ENCODE measurements at places on chromosomes 1 and 21.
A peak's percentile ranks its signal among the peaks of the same experiment; 100 is the strongest.

DNA sequence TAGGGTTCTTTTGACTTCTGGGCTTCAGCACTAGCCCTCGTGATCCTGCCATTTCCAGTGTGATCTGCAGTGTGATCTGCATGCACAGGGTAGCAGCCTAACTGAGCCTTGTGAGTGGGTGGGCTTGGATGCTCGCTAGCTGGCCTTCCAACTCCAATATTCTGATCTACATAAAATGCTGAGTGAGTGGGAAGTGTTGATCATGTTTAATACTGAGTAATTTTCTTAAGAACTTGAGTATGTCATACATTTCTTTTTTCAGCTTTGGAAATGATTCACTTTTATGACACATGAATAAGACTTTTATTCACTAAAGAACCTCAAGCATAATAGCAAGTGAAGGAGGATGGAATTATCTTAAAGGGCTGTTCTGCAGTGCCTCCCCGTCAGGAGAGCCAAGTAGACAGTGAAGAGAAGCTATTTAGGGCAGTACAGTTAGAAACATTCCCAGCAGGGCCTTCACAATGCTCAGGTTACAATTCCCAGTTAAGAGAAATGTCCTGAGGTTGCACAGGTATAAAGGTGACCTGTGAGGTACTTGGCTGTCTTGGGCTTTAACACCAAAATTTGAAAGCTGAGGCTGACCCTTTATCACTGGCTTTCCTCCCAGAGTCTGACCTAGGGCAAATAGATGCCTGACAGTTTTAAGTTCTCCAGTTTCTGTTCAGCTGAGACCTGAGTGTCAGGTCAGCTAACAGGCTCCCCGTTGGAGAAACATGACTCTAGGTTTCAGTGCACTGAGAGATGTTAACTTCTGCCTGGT, 29.1 kb upstream of the LRRC8C start:
- DNase-seq = no peak

- DNase-seq = no peak
Observed at GRCh38 chr1:56223968-56224367, 355.4 kb downstream of the PLPP3 start.

- no peak for DNase-seq
Observed at GRCh38 chr1:203349773-203350524, 973 bp downstream of the FMOD start.

DNA sequence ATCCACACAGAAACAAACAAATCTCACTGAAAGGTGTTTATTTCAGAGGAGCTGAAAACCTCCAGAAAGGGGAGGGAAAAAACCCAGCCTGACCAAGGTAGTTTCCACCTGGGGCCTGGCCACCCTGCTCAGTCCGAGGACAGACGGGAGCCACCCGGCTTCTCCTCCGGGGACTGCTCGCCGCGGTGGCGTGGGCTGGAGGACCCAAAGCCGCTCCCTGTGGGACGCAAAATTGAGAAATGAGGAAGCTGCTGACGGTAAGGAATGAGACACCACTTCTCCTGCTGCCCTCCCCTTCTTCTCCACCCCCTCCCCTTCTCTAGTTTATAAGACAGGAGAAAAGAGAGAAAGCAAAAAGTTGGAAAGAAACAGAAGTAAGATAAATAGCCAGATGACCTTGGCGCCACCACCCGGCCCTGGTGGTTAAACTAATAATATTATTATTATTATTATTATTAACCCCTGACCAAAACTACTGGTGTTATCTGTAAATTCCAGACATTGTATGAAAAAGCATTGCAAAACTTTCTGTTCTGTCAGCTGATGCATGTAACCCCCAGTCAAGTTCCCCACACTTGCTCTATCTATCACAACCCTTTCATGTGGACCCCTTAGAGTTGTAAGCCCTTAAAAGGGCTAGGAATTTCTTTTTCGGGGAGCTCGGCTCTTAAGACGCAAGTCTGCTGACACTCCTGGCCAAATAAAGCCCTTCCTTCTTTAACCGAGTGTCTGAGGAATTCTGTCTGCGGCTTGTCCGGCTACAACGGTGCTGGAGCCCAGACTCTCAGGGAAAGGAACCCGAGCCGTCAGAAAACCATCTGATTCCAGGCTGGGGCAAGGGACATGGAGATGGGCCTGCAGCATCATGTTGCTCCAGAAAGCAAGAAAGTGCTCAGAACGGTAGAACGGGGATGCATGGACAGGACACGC, 12.5 kb downstream of the ITGB2 start:
- DNase-seq = peak; percentile 56

- DNase-seq = no peak
Observed at GRCh38 chr1:153384958-153385580, 5.8 kb downstream of the S100A8 start.

GRCh38 chr1:94772230-94772641, 47.9 kb upstream of the SLC44A3 start:
- DNase-seq = no peak
